ENCODE measurements at places on chromosomes 6 and 20.
A peak's percentile ranks its signal among the peaks of the same experiment; 100 is the strongest.

- no peak for DNase-seq
These were observed 26.0 kb downstream of the KCNQ2 start for GRCh38 chr20:63446216-63447024.

DNA sequence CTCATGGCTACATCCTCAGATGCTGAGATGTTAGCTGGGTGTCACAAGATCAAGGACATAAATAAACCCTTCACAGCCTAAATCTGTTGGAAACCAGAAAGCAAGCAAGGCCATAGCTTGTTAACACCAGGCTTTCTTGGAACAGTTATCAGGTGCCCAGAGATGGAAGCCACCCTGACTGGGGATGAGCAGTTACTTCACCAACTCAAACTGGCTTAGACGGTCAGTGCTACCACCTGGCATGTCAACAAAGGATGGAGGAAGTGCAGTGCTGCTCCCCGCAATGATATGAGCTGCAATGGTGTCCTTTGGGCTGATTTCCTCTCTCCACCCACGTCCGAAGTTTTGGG is 28.9 kb upstream of the SMIM29 start:
- DNase-seq = no peak

- peak; percentile 89 for DNase-seq
These were observed 103.4 kb upstream of the PDE10A start for GRCh38 chr6:165766457-165766856.

DNA sequence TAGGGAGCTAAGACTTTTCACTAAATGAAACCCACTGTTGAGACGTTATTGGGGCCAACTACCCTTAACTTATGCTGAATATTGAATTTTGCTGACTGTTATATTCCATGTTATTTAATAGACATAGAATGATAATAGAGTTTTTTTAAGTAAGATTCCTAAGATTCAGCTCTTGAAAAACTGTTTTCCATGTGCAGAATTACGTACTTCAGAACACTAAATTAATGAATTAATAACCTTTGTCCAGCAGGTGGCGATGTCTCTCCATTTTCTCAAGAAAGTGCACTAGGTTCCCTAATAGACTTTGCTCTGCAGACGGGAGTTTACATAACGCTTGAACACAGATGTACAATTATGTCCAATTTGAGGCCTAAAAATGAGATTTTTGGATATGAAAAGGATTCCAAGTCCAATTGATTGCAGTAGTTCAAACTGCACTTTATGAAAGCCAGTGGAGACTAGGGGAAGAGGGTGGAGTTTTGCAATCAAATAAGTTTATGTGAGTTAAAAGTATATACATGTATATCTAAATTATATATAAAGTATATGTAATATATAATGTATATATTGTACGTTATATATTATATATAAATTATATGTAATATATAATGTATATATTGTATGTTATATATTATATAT is 282.1 kb downstream of the UST start:
- peak; percentile 91 for DNase-seq

GRCh38 chr20:5020760-5021159 is 19.4 kb upstream of the SLC23A2 start:
- no peak for DNase-seq

GRCh38 chr20:18719426-18719825 is 94.2 kb upstream of the SCP2D1 start:
- DNase-seq = no peak

GRCh38 chr6:38068854-38069590 is 249.5 kb downstream of the ZFAND3 start:
- DNase-seq = no peak

GRCh38 chr20:1555952-1556351 is 1.6 kb downstream of the SIRPD start:
- no peak for DNase-seq

- DNase-seq = no peak
These were observed 4.0 kb downstream of the MAP3K5 start for GRCh38 chr6:136788069-136788902.

GRCh38 chr6:14442242-14442641 is 324.7 kb downstream of the CD83 start:
- no peak for DNase-seq

GRCh38 chr6:13702809-13703302 is 8.8 kb downstream of the RANBP9 start:
- no peak for DNase-seq

- DNase-seq = no peak
These were observed 102.8 kb upstream of the TFAP2D start for GRCh38 chr6:50610562-50610961.

- DNase-seq = no peak
These were observed 3.6 kb downstream of the AVP start for GRCh38 chr20:3080939-3081388.

DNA sequence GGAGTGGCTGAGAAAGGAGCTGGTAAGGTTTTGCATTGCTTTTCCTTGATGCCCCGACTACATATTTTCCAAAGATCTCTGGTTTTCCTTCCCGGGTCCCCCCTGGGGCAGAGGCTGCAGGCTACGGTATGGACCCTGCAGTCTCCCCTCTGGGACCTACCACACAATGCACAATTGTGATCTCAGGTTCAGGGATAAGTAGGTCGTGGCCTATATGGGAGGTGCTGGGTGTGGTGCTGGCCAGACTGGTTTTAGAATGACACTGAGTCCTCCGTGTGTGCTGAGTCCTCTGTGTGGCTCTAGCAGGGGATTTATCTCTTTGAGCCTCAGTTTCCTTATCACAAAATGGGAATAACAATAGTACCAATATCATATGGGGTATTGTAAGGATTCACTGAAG is 376 bp downstream of the C20orf202 start:
- no peak for DNase-seq

GRCh38 chr6:19691465-19692167 is 145.6 kb upstream of the ID4 start:
- no peak for DNase-seq

DNA sequence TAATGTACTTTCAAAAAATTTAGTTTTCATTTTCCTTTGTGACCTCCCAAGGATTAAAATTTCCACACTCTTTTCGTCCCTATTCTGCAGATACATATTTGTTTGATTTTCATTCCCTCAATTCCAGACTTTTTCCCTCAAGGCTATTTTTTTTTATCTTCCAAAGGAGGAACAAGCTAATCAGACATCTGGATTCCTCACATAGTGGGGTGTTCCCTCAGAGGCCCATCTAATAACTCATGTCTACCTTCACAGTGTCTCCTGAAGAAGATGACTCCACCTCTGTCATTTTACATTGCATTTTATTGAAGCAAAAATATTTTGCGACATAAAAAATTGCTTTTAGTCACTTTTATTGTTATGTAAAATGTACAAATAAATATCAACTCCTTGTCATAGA is 122.2 kb downstream of the RFPL4B start:
- DNase-seq = no peak

GRCh38 chr6:48765352-48765961 is 654.5 kb upstream of the PTCHD4 start:
- DNase-seq = peak; percentile 34

- DNase-seq = no peak
These were observed 49.3 kb upstream of the MYL9 start for GRCh38 chr20:36491901-36492617.

DNA sequence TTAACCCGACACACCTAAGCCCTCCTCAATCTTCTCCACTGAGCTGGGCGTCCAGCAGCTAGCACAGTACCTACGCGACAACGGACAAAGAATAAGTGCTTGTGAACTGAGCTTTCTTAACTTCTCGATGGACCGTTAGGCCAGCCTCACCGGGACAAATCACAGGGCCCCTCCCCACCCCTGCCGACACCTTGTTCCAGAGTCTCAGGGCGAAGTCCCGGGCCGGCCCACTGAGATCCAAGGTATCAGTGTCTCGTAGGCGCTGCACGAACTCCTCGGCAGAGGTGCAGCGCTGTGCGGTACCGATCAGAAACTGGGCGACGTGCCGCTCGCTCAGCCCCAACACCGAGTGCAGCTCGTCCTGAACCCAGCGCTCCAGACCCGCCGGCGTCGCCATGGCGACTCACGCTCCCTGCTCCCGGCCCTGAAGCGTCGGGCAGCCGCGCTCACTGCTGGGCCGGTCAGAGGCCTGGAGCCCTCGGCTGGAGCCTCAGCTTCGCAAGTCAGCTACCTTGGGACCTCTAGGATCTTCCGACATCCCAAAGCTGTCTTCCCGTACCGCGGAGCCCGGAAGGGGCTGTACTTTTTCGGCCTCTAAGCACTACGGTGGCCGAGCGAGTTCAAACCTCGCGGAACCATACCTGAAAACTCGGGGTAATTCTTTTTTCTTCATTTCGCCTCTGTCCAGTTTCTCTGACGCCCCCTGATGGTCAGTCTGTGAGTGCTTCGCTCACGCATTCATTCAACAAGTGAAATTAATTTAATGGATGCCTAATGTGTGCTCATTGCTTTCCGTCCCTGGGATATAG is at the start of gene DHX16:
Gene DHX16, minus strand, starts transcription at position 562 of the 809 bp plus-strand sequence. Its CDS starts 165 bp downstream, at position 397.
- DNase-seq = peak; percentile 98

DNA sequence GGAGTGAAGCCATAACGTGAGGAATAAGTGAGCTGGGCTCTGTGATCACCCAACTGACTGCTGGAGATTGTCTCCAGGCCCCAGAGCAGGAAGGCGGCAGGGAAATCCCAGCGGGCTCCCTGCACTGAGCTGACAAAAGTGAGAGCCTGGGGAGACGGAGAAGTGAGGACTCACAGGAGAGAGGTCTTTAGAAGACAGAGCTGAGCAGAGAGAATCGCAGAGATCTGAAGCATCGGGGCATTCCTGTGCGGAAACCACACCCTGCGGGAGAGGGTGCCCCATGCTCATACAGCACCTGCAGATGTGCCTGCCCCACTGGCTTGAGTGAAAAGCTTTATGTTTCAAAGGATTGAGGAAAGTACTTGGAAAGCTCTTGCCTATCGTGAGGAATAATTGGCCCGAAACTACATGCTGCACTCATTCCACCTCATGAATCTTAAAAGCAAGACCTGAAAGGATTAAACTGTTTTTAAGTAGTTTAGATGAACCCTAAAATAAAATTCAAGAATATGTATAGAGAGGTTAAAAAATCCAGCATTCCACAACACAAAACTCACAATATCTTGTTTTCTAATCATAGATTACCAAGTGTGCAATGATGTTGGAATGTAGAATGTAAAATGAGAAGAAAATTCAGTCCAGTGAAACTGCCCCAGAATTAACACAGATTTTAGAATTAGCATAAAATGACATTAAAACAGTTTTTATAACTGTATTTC is 17.7 kb upstream of the THBS2 start:
- no peak for DNase-seq

DNA sequence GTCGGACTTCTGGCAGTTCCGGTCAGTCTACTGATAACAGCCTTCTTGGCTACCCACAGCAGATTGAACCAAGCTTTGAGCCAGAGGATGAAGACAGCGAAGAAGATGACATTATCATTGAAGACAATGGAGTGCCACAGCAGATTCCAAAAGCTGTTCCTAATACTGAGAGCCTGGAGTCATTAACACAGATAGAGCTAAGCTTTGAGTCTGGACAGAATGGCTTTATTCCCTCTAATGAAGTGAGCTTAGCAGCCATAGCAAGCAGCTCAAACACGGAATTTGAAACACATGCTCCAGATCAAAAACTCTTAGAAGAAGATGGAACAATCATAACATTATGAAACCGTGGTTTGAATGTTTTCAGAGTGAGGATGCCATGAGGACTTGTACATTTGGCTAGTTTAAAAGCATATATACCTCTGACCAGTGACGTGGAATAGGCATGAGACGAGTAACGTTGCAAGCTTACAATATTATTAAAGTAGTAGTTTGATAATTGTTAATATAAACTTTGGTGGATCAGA is 18.8 kb downstream of the PARD6B start:
- no peak for DNase-seq

DNA sequence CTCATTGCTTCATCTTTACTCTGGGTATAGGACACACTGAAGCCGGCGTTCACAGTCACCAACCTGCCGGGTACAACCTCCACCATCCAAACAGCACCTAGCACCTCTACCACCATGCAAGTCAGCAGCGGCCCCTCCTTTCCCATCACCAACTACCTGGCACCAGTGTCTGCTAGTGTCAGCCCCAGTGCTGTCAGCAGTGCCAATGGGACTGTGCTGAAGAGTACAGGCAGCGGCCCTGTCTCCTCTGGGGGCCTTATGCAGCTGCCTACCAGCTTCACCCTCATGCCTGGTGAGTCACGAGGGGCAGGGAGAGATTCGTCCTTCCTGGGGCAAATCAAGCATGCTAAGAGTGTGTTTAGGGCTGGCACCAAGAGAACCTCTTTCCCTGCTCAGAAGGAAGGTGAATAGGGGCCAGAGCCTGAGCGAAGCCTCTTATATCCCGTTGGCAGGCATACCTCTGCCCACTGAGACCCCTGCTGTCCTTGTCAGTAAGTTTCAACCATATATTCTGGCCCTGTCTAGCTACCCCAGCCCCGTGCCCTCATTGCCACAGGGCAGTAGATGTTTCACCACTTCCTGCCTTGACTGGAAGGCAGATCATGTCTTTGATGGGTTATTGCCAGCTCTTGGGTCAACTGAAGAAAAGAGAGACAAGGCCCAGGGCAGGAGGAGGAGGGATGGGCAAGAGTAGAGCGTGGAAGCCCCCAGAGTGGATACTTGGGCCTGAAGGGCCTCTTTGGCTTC is 4.8 kb downstream of the SRF start:
- no peak for DNase-seq

DNA sequence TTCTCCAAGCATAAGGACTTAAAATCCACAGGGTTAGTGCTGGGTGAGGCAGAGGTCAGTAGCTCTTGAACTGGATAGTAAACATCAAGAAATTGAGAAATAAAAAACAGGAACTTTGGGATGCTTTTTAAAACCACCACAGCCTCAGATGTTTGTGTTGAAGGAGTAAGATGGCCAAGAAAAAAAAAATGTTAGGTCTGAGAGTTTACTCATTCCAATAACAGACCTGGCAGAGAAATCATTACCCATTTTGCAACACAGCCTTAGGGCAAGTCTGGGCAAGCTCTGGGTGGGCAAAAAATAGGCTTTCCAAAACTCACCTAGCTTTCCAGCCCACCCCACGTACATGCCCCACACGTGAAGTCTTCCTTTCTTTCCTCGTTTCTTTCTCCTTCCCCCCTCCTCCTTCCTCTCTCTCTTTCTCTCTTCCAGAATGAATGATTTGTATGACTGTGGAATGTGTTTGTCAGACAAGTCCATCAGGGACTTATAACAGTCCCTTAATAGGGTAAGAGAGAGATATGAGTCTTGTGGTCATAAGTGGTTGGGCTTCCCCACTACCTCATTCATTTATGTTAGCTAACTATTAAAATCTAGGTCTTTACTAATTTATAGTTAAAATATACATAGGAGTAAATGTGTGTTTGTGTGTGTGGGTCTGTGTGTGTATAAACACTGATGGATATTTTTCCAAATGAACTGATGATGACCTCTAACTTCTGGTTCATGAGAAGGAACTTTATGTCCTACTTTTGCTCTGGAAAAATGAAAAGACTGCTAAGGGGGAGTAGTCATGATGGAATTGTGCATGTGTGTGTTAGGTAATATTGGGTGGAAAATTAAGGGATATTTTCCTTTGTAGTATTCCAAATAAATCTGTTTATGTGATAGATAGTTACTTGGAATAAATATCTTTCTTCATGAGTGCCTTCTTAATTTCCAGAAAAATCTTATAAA is 18.0 kb upstream of the DSE start:
- no peak for DNase-seq

GRCh38 chr6:104324301-104324700 is 535.4 kb downstream of the HACE1 start:
- DNase-seq = no peak
